ENCODE measurements at places on chromosomes 4 and X.

DNA sequence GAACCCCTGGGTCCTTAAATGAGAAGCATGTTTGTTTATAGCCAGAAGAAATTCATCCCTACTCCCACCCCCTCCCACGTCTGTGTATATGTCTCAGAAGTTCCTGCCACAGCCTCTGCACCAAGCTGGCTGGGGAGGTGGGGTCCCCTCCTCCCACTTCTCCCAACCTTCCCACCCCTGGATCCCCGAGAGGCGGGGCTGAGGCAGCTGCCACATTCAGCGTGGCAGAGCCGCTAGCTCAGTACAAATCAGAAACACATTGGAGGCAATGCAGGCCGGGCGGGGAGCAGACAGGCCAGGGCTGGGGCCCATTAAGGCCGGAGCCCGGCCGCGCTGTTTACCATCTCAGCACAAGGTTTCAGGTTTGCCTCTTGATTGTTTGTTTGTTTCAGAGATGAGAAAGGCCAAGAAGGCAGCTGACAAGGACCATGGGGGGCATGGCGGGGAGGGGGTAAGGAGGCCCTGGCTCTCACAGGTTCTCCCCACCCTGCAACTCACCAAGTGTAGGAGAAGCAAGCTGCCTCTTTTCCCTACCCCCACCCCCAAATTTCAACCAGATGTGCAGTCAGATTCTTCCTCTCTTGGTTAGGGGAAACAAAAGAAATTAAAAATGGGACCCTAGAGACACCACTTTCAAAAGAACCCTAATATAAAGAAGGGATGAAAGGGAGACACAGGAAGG is 22.3 kb downstream of the PJA1 start:
- DNase-seq: no peak

GRCh38 chr4:179352221-179352620 is 1910.0 kb upstream of the AGA start:
- DNase-seq: no peak

- DNase-seq: no peak
Measured at GRCh38 chrX:45353456-45353855, 152.8 kb upstream of the DIPK2B start.

DNA sequence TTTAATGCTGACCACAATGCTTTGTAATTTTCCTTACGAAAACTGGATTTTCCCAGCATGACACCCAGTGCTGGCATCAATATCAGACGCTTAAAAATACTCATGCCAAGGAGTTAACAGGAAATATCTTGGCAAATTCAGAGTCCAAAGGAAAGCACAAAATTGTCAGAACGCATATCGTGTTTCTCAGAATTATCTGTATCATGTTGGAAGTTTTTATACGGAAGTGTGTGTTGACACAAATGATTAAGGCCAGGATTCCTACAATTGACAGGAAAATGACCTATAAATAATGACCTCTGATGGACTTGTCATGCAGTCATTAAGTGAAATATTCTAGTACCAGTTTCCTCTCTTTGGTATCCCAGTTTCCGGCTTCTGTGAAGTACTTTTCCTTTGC is 132.1 kb upstream of the TLL1 start:
- DNase-seq: no peak

DNA sequence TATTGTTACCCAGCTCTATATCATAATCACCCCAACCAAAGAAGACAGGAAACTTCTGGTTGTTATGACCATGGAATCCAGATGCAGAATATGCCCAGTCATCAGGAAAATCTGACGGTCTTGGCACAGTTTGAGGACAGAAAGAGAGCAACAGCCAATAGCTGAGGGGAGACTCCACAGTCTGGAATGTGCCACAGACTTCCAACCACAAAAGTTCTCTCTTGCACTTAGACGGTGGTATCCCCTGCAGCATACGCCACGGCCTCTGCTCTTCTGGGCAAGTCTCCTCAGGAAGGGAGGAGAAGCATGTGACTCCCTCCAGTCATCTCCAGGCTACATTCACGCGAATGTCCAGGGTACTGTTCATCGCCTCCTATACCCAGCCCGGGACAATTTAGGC is 18.4 kb downstream of the ZNF827 start:
- DNase-seq: no peak

DNA sequence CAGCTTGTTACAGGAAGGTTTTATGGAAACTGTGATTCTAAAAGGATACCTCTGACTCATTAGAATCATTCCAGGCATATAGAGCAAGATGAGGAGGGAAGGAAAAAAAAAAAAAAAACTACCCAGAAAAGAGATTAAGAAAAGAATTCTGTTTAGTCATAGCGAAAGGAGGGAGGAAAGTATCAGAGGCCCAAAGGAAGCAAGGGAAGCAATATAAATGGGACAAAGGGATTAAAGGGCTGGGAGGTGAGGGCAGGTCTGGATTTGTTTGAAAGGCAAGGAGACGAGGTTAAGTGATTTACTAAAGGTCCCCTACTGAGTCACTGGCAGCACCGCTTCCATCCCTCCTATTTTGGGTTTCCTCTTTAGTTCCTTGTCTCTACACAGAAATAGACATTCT is 88.6 kb upstream of the IL1RAPL1 start:
- no peak for DNase-seq

- no peak for DNase-seq
Measured at GRCh38 chr4:141121768-141122454, 11.4 kb downstream of the RNF150 start.

GRCh38 chrX:1464971-1465285 is 12.2 kb upstream of the ASMTL start:
- DNase-seq: no peak

DNA sequence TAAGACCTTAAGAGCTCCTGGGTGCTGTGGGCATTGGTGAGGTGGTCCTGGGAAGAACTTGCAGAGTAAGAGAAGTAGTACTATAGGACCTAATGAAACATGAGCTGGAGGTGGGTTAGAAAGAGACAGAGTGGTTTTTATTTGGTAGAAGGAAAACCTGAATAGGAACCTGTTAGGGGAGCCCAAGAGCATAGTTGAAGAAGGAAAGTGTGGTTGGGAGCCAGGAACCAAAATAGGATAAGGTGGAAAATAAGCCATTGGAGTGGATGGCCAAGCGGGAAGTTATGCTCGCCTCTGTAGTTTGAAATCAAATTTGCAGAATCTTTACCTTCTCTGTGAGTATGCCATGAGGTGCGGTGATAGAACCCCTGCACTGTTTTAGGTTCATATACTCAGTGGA is 26.7 kb downstream of the GAB1 start:
- DNase-seq: no peak

DNA sequence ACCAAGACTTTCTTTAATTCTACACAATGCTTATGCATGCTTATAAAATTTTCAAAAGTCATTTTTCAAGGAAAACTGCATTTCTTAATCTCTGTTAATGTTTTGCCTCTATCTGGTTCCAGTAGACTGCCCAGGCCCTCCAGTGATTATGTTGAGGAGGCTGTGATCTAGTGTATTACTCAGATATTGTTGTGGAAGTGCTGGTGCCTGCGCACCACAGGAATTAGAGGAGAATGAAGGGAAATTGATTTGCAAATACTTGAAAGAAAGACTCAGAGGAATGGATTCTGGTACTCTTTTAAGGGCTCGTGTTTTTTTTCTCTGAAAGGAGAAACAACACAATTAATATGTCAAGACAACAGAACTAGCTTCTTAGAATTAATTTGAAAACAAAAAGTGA is 1015.1 kb downstream of the RPA4 start:
- no peak for DNase-seq

DNA sequence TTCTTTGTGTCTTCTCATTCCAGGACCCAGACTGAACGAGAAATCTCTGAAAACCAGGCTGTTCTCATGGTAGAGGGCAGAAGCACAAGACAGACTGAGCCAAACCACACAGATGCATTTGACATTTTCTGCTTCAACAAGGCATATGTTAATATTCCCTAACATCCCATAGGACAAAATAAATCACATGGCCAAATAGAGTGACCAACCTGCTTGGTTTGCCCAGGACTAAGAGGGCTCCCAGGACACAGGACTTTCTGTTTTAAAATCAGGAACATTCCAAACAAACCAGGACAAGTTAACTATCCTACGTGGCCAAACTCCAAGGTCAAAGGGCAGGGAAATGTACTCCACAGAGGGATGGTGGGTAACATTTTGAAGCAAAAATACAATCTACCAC is 11.7 kb downstream of the CTPS2 start:
- DNase-seq: no peak

GRCh38 chr4:18321956-18322530 is 300.5 kb upstream of the LCORL start:
- no peak for DNase-seq

GRCh38 chr4:70943114-70943513 is 40.9 kb downstream of the MOB1B start:
- no peak for DNase-seq

DNA sequence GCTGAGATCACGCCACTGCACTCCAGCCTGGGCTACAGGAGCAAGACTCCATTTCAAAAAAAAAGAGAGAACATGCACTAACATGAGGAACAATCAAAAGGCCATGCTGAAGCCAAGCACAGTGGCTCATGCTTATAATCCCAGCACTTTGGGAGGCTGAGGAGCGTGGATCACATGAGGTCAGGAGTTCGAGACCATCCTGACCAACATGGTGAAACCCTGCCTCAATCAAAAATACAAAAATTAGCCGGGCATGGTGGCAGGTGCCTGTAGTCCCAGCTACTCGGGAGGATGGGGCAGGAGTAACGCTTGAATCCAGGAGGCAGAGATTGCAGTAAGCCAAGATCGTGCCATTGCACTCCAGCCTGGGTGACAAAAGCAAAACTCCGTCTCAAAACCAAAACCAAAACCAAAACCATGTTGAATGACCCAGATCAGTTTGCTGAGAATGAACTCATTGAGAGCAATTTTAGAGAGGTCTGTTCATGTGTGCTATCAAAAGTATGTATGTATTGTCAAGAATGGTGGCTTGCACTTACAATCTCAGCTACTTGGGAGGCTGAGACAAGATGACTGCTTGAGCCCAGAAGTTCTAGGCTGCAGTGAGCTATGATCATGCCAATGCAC is 44.8 kb downstream of the PDS5A start:
- DNase-seq: no peak

DNA sequence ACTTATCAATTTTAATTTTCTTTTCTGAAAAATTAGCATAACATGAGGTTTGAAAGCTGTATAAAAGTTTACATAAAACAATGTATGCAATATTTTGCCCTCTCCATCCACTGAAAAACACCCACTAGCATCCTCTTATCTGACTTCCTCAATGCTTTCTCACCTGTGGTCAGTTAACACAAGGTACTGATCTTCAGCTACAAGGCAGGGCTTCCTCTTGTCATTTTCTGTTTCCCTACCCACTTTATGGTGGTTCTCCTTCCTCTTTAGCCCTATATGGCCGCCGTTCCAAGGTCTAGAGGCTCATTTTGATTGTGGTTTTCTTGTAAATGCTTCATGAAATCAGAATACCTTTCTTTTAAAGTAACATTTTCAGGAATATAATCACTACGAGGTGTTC is 618.6 kb upstream of the CPEB2 start:
- no peak for DNase-seq

- no peak for DNase-seq
Measured at GRCh38 chr4:93212250-93212649, 616.3 kb upstream of the ATOH1 start.

DNA sequence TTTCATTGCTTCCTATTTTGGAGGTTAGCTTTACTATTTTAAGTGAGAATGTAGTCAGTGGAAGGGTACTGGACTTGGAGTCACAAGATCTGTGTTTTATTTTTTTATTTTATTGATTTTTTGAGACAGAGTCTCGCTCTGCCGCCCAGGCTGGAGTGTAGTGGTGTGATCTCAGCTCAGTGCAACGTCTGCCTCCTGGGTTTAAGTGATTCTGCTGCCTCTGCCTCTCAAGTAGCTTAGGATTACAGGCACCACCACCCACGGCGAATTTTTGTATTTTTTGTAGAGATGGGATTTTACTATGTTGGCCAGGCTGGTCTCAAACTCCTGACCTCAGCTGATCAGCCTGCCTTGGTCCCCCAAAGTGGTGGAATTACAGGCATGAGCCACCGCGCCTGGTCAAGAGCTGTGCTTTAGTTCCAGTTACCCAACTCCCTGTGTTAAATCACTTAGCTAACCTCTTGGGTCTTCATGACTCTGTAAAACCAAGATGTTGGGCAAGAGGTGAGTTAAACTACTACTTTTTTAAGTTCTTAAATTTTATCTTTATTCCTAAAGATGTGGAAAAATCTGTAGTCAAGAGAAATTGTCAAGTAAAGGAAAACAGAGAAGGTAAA is 11.2 kb downstream of the USP9X start:
- DNase-seq: no peak

GRCh38 chrX:8139716-8140115 is 31.4 kb downstream of the VCX2 start:
- no peak for DNase-seq

DNA sequence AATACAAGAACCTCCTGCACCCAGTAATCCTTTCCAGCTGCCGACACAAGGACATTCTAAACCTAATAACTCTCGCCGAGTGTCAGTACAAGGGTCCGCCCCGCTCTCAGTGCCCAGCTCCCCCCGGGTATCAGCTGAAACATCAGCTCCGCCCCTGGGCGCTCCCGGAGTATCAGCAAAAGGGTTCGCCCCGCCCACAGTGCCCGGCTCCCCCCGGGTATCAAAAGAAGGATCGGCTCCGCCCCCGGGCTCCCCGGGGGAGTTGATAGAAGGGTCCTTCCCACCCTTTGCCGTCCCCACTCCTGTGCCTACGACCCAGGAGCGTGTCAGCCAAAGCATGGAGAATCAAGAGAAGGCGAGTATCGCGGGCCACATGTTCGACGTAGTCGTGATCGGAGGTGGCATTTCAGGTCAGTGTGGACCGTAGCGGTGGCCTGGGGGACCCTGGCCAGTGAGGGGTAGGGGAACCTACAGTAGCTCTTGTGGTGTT is at the start of gene MAOA:
Gene MAOA, plus strand, starts transcription at position 295 of the 490 bp plus-strand sequence. Its CDS starts 43 bp downstream, at position 338.
- DNase-seq: no peak

DNA sequence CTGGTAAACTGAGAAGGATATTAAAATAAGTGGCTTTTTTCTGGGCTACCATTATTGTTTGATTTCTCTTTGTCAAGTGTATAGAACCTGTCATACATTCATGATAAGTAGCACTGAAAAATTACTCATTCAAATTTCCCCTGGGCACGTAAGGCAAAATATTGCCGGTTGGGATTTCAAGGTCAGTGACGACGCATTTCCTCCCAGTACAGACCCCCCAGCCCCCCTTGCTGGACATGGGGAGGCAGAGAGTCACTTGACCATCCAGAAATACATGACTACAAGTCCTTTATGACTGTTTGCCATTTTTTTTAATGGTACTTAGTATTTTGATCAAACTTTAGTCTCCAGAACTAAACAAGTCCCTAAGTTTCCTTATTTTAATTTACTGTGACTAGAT is 6.8 kb upstream of the MND1 start:
- DNase-seq: no peak

DNA sequence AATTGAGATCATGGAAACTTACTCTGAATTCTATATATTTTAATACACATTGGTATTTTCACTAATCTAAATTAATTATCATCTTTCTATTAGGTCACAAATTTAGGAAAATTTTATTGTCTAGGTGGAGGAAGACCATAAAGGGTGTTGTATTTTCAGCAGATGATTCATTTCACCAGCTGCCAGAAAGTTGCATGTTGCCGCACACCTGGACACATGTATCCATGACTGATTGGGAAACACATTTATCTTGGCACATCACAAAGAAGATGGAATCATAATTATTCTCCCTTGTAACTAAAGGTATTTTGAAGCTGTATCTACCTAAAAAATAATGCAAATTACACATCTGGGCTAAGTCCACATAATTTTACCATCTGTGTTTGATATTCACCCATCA is 33.1 kb downstream of the SLC7A11 start:
- no peak for DNase-seq

- DNase-seq: no peak
Measured at GRCh38 chrX:72436010-72436409, 130.3 kb upstream of the CITED1 start.

- no peak for DNase-seq
Measured at GRCh38 chr4:42348247-42348646, 49.0 kb upstream of the SHISA3 start.

- DNase-seq: no peak
Measured at GRCh38 chr4:151921811-151922210, 161.0 kb upstream of the GATB start.

Data from activated T-cell treated with anti-CD3 and anti-CD28 coated beads for 1 hour (primary cell).